D721Med (cell line): ENCODE measurements at places on chromosomes 6 and 20.

DNA sequence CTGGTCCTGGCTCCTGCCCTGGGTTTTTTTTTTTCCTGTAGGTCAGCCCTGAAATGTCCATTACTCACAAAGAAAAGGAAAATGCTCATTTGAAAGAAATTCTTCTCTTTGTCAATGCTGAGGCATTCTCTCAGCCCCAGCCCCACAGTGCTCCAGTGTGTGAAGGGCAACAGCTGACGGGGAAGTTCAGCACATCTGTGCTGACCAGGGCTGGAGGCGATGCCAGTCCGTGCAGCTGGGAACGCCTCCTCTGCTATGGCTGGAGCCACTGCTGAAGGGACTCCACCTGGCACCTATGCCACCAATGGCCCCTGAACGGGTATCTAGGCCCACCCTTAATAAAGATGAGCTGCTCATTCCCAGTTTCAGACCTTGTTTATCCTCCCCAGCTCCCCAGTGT is 71.9 kb upstream of the SLCO4A1 start:
- no peak for DNase-seq

DNA sequence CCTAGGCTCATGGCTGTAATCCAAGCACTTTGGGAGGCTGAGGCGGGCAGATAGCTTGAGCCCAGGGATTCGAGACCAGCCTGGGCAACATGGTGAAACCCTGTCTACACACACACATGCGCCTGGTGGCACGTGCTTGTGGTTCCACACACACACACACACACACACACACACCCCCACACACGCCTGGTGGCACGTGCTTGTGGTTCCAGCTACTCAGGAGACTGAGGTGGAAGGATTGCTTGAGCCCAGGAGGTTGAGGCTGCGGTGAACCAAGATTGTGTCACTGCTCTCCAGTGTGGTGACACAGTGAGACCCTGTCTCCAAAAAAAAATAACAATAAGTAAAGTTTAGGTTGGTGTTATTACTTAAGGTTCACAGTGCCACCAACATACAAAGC is 165.8 kb downstream of the ZFAND3 start:
- DNase-seq: no peak

- no peak for DNase-seq
These were observed 12.1 kb upstream of the PFDN4 start for GRCh38 chr20:54195483-54196472.

GRCh38 chr6:125533710-125534397 is 215.6 kb upstream of the HEY2 start:
- no peak for DNase-seq

GRCh38 chr6:111614833-111615582 is 9.3 kb upstream of the TRAF3IP2 start:
- no peak for DNase-seq

DNA sequence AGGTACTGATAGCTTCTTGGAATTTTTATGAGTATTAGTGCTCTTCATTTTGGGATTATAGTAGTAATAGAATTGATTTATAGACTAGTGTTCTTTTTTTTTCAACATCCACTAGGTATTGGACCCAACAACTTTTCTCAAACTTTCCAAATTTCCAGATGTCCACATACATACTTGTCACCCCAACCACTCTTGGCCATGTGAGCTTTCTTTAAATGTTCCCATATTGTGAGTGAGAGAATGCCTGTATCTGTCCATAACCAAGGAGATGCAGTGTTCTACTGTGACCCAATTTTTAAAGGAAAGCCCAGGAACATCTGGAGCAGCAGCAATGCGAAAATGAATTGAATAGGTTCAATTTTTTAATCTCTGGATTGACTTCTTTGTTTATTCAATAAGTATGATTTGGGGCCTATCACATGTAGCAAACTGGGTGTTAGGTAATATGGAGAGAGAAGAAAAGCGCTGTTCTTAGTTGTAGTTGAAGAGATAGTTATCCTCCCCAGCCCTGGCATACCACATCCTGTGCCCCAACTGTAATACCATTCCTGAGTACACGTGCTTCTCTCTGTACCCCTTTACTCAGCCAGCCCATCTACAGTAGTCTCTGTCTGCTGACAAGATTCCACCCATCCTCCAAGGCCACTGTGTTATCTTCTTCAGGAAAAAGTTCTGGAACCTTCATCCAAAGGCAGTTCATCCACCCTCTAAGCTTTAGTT is 116.8 kb upstream of the SUPT3H start:
- no peak for DNase-seq

- DNase-seq: no peak
These were observed 342.7 kb downstream of the PRL start for GRCh38 chr6:21953831-21954801.

GRCh38 chr20:57835074-57835452 is 125.2 kb upstream of the PMEPA1 start:
- DNase-seq: no peak

GRCh38 chr6:31842053-31842452 is 14.5 kb downstream of the HSPA1B start:
- no peak for DNase-seq

GRCh38 chr6:22045261-22045912 is 251.4 kb downstream of the PRL start:
- DNase-seq: no peak

- no peak for DNase-seq
These were observed 16.1 kb downstream of the CDK19 start for GRCh38 chr6:110799189-110799588.

GRCh38 chr6:55953335-55953734 is 77.9 kb upstream of the BMP5 start:
- no peak for DNase-seq

- DNase-seq: no peak
These were observed 33.4 kb upstream of the PRIM2 start for GRCh38 chr6:57283911-57284455.

GRCh38 chr6:72642435-72642834 is 20.6 kb downstream of the KCNQ5 start:
- no peak for DNase-seq

- DNase-seq: no peak
These were observed 117.1 kb upstream of the PTPRT start for GRCh38 chr20:43306837-43307236.

DNA sequence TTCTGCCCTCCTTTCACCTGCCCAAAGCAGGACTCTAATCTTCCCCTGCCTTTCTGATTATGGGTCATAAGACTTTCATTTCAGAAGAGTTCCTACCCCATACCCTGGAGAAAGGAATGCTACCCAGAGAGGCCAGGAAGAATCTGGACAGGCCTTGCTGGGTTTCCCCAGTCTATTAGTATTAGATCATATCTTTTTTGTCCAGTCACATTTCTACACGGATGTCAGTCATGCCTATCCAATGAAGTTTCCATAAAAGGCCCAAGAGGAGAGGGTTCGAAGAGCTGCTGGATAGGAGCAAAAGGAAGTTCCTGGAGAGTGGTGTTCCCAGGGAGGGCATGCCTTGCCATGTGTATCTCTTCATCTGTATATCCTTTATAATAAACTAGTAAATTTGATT is 3.2 kb downstream of the POLH start:
- no peak for DNase-seq

DNA sequence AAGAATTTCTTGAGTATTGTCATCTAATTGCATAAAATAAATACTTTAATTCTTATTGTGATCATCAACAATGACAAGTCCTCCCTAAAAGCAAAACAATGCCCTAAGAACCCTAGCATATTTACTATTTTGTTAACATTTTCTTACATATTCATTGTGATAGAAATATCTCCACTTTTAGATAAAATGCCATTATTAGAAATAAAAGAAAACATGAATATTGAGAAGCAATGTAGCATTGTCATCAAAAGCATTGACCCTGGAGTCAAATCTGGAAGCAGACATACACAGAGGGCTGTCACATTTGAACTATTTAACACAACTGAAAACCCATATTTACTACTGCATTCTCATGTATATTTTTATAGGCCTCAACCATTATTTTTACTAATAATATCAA is 257.7 kb downstream of the SYNE1 start:
- no peak for DNase-seq

- no peak for DNase-seq
These were observed 116.1 kb upstream of the TRAF3IP2 start for GRCh38 chr6:111721753-111722154.

DNA sequence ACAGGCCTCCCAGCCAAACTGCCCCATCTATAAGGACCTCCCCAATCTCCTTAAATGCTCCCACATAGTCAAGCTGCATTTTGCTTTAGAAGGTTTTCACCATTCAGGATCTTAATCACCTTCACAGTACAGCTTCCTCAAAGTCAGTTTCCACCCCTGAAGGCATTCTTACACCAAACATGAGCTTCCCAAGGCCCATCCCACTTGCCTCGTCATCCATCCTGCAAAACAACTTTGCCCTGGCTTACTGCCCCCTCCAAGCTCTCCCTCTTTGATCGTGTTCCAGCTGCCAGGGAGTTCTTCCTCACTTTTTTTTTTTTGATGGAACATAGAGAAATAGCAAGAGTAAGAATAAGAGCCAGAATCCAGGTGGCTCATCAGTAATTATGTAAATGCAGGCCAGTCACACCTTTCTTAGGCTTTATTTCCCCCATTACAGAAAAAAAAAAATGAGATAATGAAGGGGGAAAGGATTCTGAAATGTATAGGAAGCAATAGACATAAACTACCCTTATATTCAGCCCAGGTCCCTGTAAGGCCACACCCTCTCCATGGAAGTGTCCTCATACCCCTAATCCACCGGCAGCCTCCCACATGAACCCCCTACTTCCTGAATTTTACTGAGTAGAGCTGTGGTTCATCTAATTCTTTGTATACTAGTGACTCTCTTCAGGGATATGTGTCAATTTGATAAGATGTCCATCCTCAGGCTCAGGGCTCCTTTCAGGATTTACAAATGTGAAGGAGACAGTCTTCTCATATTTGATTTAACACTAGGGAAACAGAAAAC is 12.7 kb downstream of the TRIM27 start:
- no peak for DNase-seq

DNA sequence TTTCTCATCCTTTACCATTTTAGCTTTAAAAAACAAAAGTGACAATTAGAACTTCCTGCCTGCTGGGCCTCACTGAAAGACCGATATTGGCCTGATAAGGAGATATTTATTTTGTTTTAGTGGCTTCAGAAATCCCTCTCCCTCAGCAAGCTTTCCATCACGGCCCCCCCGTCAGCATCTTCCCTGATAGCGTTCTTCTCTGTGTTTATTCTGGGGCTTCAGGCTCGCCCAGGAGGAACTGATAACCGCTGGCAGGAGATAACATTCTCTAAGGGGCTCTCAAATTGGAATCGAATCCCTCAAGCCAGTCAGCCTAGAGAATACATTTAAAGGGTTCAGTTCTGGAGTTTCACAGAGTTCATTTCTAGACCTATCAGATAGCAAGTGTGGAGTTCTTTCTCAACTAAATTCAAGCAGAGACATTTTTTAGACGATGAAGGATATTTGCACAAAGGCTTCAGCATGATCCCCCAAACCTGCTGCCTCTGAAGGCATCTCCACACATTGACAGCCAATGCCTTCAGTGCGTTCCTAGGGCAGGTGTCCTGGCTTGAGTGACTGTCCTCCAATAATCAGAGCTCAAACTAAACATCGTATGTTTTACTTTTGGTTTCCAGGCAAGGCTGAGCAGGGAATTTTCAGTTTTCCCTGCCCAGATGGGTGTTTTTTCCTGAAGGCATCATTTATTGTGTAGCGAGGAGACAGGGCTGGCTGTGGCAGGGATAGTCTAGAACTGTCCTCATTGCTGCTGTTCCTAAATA is 17.0 kb downstream of the PRDM1 start:
- no peak for DNase-seq

DNA sequence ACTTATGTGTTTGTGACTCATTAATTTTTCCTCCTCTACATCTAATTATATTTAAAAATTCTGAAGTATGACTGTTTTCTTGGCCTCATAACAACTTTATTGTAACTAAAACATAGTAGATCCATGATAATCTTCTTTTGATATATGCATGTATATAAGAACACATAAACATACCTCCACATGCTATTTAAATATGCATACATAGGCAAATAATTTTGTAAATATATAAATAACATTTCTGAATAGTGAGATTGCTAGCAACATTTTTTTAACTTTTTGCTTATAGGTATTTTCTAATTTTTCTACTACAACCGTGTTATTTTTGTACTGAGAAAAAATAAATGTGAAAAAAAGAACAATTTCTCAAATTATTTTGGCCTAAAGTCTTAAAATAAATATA is 627.6 kb downstream of the HTR1B start:
- no peak for DNase-seq

DNA sequence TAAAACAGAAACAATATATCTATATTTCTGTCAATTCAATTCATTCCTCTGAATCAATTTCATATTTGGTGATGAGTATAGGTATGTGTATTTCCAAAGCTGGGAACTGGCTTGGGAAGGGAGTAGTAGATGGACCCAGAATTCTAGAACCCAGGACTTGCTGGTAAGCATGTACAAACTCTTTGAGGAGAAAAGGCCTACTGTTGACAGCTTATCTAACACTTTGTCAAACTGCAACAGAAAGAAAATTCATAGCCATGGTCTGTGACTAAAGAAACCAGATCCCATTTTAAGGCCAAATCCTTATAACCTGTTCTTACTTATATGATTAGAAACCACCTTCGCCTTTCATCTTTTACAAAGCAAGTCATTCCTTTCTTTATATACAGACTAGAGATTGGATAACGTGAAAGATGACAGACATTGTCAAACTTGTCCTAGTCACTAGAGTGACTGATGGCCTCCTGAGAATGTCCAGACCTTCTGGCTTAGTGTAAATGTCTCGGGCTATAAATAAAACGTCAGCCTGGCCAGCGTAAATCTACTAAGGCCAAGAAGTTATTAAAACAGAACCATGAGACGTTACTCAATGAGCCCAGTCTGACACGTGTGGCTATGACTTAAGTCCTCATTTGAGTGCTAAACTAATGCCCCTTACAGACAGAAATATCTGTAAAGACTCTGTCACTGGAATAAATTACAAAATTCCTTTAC is 152.3 kb downstream of the ALDH8A1 start:
- no peak for DNase-seq

GRCh38 chr6:50661636-50662035 is 51.7 kb upstream of the TFAP2D start:
- no peak for DNase-seq

DNA sequence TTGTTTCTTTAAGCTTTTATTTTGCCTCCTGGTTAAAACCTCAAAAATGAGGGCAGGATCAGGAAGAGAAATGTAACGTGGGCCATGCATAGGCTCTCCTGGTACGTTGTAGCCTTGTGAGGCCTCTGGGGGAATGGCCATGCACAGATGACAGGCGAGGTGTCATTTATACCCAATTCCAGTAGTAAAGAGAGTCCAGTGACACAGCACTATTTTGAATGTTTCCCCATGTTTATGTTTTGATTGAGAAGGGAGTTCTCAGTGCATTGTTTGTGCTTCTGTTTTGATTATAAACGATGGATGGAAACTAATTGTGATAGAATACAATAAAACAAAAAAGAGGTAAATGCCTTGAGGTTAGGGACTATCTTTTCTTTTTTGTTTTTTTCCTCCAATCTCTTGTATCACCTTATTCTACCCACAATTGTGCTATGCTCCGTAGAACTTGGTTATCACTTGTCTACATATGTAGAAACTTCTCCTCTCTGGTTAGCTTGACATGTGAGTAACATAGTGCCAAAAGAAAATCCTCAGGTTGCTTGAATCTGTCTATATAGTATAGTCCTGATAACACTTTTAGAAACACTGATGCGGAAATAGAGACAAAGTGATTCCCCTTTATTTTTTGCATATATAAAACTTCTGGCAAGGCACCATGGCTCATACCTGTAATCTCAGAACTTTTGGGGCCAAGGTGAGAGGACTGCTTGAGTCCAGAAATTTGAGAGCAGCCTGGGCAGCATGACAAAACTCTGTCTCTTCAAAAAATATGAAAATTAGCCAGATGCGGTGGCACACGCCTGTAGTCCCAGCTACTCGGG is 6.9 kb upstream of the SMIM28 start:
- no peak for DNase-seq
